ENCODE measurements at places on chromosomes 5 and 9. TPM values are rescaled to one million over a fixed set of nuclear protein-coding genes. Genes with fewer than 3 reads are reported as not detected.

- H3K27me3 ChIP-seq, result no peaks in the 10 kb centered on the region
- H3K4me3 ChIP-seq, result no peak overlapping the region
- H3K4me1 ChIP-seq, result no peaks in the 10 kb centered on the region
- no peak for DNase-seq
Measured at GRCh38 chr9:33178972-33179697, 12.0 kb upstream of the B4GALT1 start.

DNA sequence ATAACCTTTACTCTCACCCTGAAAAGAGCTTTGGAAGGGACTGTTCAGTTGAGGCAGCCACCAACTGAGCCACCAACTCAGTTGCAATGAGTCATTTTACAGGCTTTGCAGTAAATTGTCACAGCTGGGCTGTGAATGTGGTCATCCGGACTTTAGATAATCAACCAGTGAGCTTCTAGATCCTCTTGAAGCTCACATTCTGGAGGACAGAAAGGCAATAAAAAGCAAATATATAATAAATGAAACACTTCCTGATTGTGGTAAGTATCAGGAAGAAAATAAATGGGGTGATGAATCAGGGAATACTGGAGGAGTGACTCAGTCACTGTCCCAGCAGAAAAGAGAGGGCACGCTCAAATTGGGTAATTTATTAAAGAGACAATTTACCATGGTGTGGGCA lies 13.2 kb upstream of the C5orf58 start:
- H3K4me3 ChIP-seq, result no peak overlapping the region
- H3K36me3 ChIP-seq, result no peaks in the 10 kb centered on the region
- no peak overlapping the region for H3K27ac ChIP-seq
- no peak for DNase-seq
- H3K4me1 ChIP-seq, result no peaks in the 10 kb centered on the region
- H3K27me3 ChIP-seq, result no peaks in the 10 kb centered on the region

The ROPN1L gene
- not detected for total RNA-seq

- peaks cover 36% of the 10 kb centered on the region for H3K4me1 ChIP-seq
- H3K27ac ChIP-seq, result no peak overlapping the region
- no peak overlapping the region for H3K4me3 ChIP-seq
- H3K27me3 ChIP-seq, result no peaks in the 10 kb centered on the region
- no peak for DNase-seq
Measured at GRCh38 chr5:132561601-132562000, 4.8 kb downstream of the RAD50 start.

DNA sequence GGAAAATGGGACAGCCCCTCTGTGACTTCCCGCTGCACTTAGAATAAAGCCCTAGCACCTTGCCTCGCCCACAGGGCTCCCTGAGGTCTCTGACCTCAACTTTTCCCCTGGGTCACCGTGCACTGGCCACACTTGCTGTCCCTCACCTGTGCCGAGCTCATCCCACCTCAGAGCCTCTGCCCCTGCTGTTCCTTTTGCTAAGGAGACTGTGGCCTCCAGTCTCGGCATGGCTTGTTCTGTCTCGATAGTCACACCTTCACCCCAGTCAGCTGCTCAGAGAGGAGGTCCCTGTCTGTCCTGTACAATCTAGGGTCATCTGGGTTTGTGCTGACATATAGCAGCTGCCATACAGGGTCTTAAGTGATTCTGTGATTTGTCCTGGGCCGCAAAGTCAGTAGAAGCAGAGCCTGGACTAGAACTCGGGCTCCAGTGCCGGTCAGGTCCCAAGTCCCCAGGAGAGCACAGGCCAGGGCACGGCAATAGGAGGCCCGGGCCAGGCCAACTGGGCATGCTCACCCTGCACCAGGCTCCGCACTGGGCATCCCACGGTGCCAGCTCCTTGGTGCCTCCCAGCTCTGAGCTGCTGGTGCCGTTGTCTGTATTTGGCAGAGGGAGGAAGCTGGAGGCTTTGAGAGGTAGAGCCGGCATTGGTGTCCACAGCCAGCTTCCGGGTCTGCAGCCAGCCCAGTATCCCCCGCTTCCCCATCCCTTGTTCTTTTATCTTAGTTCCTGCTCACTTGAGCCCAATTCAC lies 35.2 kb downstream of the NCS1 start:
- H3K36me3 ChIP-seq, result no peaks in the 10 kb centered on the region
- no peaks in the 10 kb centered on the region for H3K27me3 ChIP-seq
- DNase-seq, result no peak
- no peak overlapping the region for H3K27ac ChIP-seq
- no peaks in the 10 kb centered on the region for H3K4me1 ChIP-seq

DNA sequence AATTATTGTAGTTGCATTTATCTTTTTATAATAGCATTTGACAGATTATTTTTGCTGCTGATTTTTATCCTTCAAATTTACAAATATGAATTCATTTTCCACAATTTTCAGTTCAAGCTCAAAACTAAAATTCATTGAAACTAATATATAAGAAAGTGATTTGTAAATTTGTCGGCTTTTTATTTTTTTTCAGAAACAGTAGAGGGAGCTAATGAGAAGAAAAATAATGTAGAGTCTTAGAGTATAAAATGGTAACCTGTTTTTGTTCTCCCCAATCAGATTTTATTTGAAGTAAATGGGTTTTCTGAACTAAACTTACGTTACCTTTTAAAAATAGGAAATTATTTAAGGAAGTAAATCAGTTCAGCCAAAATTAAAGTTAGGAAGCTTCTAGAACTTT lies 19.2 kb downstream of the PRRC1 start:
- no peak for DNase-seq
- no peak overlapping the region for H3K27ac ChIP-seq
- H3K4me1 ChIP-seq, result no peaks in the 10 kb centered on the region
- H3K27me3 ChIP-seq, result no peaks in the 10 kb centered on the region
- no peak overlapping the region for H3K4me3 ChIP-seq

The SH3GLB2 gene
- 55.0 TPM for total RNA-seq

DNA sequence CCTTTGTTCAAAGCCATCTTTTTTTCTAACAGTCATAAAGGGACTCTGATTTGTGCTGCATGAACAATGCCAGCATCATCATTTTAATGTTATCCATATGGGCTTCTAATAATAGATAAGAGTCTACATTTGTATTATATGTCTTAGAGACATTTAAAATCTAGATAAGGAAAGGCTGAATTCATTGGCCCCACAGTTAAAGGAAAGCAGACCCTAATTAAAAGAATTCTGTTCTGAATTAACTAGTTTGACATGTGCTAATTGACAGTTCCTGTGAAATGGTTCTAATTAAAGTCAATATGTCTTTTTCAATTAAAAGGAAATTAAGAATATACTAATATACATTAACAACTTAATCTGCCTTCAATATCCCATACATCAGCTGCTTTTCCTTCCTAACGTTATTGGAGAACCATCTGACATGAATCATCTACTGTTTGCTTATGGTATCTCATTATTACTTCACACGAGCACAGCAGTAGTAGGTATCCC lies 104.7 kb downstream of the NR2F1-AS1 start:
- H3K4me1 ChIP-seq, result no peaks in the 10 kb centered on the region
- no peaks in the 10 kb centered on the region for H3K27me3 ChIP-seq
- H3K36me3 ChIP-seq, result no peaks in the 10 kb centered on the region
- H3K4me3 ChIP-seq, result no peak overlapping the region
- no peak overlapping the region for H3K27ac ChIP-seq

The PANK3 gene
- total RNA-seq, result 61.3 TPM

DNA sequence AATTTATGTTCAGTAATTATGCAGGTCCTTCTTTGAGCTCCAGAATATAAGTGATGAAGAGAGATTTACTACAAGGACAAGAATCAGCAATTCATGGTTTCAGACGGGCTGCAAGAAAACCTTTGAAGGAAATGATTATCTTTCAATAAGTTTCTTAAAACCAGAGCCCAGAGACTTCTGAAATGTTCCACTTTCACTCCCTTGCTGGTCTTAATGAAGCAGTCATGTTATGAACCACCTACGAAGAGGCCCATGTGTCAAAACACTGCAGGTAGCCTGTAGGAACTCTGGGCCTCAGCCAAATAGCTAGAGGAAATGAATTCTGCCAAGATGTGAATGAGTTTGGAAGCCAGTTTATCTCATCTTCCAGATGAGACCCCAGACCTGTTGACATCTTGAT lies 505.9 kb upstream of the MEF2C start:
- no peaks in the 10 kb centered on the region for H3K4me1 ChIP-seq
- H3K36me3 ChIP-seq, result no peaks in the 10 kb centered on the region
- no peak overlapping the region for H3K4me3 ChIP-seq
- no peaks in the 10 kb centered on the region for H3K27me3 ChIP-seq

- no peak for DNase-seq
- peaks cover 11% of the 10 kb centered on the region for H3K27me3 ChIP-seq
- H3K4me1 ChIP-seq, result no peaks in the 10 kb centered on the region
- H3K36me3 ChIP-seq, result no peaks in the 10 kb centered on the region
- H3K27ac ChIP-seq, result no peak overlapping the region
Measured at GRCh38 chr9:38083858-38084555, 15.0 kb upstream of the SHB start.

- H3K4me3 ChIP-seq, result no peak overlapping the region
- no peak overlapping the region for H3K27ac ChIP-seq
- DNase-seq, result no peak
- H3K4me1 ChIP-seq, result no peaks in the 10 kb centered on the region
Measured at GRCh38 chr9:7549249-7549648, 250.3 kb downstream of the DMAC1 start.

The SV2C gene
- not detected for total RNA-seq

DNA sequence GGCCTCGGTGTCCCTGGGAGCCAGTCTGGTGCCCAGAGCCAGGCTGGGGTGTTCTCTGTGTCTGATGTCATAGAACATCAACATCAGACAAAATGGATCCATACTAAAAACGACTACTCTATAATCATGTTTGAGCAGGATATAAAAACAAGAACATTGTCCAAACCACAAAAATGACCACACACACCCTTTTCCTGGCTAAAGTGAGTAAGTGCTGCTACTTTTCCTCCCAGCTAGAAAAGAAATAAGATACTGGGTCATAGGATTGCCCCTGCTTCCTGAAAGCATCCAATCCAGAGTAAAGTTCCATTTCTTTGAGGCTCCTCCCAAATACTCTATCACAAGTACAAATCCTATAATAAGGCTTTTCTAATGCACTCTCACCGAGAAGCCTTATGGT lies 19.7 kb upstream of the TRAF1 start:
- H3K4me1 ChIP-seq, result no peaks in the 10 kb centered on the region
- no peak overlapping the region for H3K4me3 ChIP-seq
- H3K36me3 ChIP-seq, result no peaks in the 10 kb centered on the region
- H3K27ac ChIP-seq, result no peak overlapping the region

DNA sequence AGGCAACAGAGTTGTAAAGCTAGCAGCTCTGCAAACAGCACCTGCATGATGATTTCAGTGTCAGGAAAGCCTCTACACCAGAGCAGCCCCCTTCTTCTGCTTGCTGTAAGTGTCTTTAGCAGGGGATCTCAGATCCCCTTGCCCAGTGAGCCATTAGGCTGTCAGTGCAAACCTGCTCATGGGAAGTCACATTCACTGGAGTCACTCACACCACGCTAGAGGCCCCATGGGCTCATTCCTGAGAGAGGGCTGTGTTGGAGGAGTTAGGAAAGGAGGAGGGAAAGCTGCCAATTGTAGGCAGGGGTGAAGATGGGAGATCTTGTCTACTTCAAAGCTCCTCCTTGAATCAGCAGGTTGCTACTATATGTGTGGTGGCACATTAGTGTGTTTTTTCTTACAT lies 275.2 kb downstream of the SMARCA2 start:
- DNase-seq, result no peak
- H3K36me3 ChIP-seq, result no peaks in the 10 kb centered on the region
- no peaks in the 10 kb centered on the region for H3K4me1 ChIP-seq
- no peak overlapping the region for H3K4me3 ChIP-seq

GRCh38 chr5:1732945-1733344 lies 66.7 kb downstream of the MRPL36 start:
- no peaks in the 10 kb centered on the region for H3K4me1 ChIP-seq
- no peak overlapping the region for H3K4me3 ChIP-seq
- H3K27ac ChIP-seq, result no peak overlapping the region
- no peaks in the 10 kb centered on the region for H3K27me3 ChIP-seq

The WDR70 gene
- 39.1 TPM for total RNA-seq

The IL9 gene
- total RNA-seq, result 12.5 TPM

DNA sequence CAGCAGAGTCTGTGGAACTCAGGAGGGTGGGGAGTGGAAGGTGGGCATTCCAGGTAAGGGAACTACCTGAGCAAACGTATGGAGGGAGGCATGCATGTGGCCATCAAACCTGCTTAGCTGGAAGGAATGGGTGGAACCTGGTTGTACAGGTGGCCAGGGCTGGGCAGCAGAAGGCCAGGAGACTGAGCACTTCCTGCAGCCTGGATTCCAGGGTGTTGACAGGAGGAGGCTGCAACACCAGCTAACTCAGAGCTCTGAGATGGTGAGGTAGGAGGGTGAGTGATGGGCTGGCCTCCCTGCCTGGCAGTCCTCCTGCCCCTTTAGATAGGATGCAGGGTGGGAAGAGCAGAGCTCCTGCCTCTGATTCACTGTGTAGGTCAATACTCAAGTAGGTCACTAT lies 92.5 kb upstream of the CPEB4 start:
- no peak overlapping the region for H3K27ac ChIP-seq
- H3K4me3 ChIP-seq, result no peak overlapping the region
- H3K4me1 ChIP-seq, result no peaks in the 10 kb centered on the region

- peaks cover 5% of the 10 kb centered on the region for H3K27me3 ChIP-seq
- no peak overlapping the region for H3K27ac ChIP-seq
- no peaks in the 10 kb centered on the region for H3K36me3 ChIP-seq
- no peak for DNase-seq
- no peaks in the 10 kb centered on the region for H3K4me1 ChIP-seq
- no peak overlapping the region for H3K4me3 ChIP-seq
Measured at GRCh38 chr5:149268928-149269557, 2.6 kb upstream of the AFAP1L1 start.

The NEURL1B gene
- total RNA-seq, result 0.13 TPM

The ERCC6L2 gene
- 30.0 TPM for total RNA-seq

The KIAA0825 gene
- total RNA-seq, result 1.5 TPM

The ABLIM3 gene
- 0.09 TPM for total RNA-seq

The LHX3 gene
- not detected for total RNA-seq

- H3K27ac ChIP-seq, result no peak overlapping the region
- no peak for DNase-seq
- no peaks in the 10 kb centered on the region for H3K4me1 ChIP-seq
- no peaks in the 10 kb centered on the region for H3K36me3 ChIP-seq
- H3K27me3 ChIP-seq, result no peaks in the 10 kb centered on the region
- H3K4me3 ChIP-seq, result no peak overlapping the region
Measured at GRCh38 chr9:82466616-82467260, 478.2 kb downstream of the SPATA31D1 start.

The GARIN3 gene
- 0.50 TPM for total RNA-seq

The ZNF483 gene
- 2.7 TPM for total RNA-seq

DNA sequence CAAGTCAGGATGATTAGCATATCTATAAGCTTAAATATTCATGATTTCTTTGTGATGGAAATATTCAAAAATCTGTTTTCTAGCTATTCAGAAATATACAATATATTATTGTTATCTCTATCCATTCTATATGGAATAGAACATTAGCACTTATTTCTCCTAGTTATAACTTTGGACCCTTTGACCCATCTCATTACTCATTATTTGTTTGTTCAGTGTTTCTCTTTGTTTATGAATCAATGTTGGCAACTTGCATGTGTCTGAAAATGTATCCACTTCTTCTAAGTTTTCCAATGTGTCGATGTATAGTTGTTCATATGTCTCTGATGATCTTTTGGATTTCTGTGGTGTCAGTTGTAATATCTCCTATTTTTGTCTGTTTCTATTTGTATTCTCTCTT lies 1059.3 kb downstream of the CDH9 start:
- no peaks in the 10 kb centered on the region for H3K4me1 ChIP-seq
- H3K36me3 ChIP-seq, result no peaks in the 10 kb centered on the region
- no peak overlapping the region for H3K27ac ChIP-seq
- no peak overlapping the region for H3K4me3 ChIP-seq

The AGXT2 gene
- total RNA-seq, result not detected

GRCh38 chr9:6543204-6543603 lies 102.3 kb downstream of the GLDC start:
- no peak for DNase-seq
- no peaks in the 10 kb centered on the region for H3K27me3 ChIP-seq
- H3K4me3 ChIP-seq, result no peak overlapping the region
- H3K36me3 ChIP-seq, result no peaks in the 10 kb centered on the region

- H3K27ac ChIP-seq, result no peak overlapping the region
- no peaks in the 10 kb centered on the region for H3K4me1 ChIP-seq
Measured at GRCh38 chr5:120695368-120695880, 231.3 kb downstream of the PRR16 start.

All from CD8-positive, alpha-beta memory T cell (primary cell).